T-helper 2 cell (primary cell): ENCODE measurements at places on chromosomes 5 and 9.

DNA sequence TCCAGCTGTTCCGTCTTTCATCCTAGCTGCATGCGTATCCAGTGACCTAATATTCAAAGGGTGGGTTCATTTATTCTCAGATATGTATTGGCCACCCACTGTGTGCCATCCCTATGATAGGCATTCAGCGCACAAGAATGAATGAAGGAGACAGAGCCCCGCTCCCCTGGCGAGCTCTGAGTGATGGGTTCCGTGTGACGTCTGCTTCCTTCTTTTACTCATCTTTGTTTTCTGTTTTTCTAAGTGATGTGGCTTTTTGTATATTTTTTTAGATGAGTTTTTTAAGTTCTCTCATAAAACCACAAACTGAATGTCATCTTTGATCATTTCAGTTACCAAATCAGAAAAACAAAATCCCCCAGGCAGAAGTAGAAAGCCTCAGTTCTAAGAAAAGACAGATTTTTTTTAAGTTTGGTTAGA lies 168.3 kb upstream of the OTULINL start:
- no peak for DNase-seq

GRCh38 chr9:10899509-10899908 lies 286.7 kb upstream of the PTPRD start:
- no peak for DNase-seq

DNA sequence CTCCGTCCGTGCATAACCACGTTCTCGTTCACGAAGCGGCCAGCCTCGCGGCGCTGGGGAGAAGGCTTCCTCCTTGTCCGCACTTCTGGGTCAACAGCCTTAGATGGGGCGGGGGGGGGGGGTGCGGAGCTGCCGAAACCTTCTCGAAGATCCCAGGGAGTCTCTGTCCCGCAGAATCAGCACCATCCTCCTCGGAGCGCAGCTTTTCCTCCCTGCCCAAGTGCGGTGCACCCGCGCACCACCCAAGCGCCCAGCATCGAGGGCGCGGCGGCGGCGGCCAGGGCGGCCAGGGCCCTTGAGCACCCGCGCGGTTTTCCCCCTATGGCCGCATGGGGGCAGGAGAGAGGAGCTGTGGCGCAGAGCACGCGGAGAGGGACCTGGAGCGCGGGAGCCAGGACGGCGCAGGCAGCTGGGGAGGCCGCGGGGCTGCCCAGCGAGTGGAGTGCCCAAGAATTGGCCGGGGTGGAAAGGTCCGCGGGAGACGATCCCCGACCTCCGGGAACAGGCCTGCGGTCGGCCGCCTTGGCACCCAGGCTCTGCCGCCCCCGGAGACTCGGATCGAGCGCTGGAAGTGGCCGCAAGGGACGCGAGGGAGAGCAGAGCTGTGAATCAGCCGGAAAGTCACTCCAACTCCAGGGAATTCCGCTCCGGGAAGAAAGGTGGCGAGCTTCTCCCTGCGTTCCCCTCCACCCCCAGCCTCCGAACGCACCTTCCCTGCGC lies 43.1 kb downstream of the TMEM174 start:
- DNase-seq = no peak

DNA sequence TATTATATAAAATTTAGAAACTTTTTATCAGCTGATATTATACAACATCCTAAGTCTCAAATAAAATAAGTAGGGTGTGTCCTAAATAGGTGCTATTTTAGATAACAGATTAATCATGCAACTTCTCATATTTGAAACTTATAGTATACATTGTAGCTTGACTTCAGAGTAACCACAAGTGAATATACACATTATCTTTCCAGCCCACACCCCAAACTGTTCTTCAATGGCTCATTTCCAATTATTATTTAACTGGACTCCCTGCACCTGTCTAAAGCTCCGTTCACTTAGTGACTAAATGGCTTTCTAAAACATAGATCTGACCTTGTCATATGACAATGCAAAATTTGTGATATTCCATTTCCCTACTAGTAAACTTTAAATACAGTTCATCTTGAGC lies 490.9 kb upstream of the RGMB start:
- DNase-seq = no peak

- DNase-seq = no peak
Measured at GRCh38 chr5:79509244-79509885, 4.6 kb downstream of the HOMER1 start.

DNA sequence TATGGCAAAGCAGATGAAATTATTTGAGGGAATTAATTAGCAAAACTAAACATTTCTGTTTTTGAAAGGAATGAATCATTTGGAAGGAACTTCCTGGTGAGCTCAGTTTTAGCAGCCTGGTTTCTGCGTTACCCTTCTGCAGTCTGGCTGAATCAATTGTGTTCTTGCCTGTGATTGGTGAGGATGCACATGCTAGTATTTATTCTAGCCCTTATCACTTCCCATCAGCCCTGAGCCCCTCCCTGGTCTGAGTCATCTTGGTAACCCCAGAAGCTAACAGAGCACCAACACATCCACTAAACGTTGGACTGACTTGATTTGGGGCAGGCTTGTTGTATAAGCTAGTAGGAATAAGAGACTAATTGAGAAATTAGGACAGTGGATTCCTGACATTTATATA lies 6.6 kb downstream of the TJP2 start:
- no peak for DNase-seq

DNA sequence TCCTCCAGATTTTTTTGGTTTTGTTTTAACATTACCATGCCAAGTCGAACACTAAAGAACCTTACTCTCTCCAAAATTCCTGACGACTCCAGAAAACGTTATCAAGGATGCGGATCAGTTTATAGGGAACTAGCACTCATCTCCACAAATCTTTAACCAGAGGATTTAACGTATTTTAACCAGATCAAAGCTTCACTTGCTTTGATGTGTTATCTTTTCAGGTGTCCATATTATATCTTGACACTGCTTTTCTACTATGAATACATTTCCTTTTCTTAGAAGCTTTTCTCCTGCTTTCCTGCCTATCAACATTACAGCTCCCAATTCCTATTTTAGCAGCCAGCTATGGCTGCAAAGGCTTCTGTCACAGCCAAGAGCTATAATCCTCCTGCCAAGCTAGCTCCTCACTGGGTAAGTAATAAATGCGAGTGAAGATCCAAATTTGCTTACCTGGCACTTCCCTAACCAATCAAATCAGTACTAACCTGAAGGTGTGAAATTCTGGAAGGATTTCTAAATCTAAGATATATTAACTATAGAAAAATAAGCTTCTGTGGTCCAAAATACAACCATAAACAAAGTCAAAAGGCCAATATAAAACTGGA lies 60.2 kb downstream of the CDC14B start:
- no peak for DNase-seq

- no peak for DNase-seq
Measured at GRCh38 chr5:24525414-24525813, 119.4 kb downstream of the CDH10 start.

GRCh38 chr9:21412107-21412506 lies 3.2 kb downstream of the IFNA8 start:
- DNase-seq = no peak

DNA sequence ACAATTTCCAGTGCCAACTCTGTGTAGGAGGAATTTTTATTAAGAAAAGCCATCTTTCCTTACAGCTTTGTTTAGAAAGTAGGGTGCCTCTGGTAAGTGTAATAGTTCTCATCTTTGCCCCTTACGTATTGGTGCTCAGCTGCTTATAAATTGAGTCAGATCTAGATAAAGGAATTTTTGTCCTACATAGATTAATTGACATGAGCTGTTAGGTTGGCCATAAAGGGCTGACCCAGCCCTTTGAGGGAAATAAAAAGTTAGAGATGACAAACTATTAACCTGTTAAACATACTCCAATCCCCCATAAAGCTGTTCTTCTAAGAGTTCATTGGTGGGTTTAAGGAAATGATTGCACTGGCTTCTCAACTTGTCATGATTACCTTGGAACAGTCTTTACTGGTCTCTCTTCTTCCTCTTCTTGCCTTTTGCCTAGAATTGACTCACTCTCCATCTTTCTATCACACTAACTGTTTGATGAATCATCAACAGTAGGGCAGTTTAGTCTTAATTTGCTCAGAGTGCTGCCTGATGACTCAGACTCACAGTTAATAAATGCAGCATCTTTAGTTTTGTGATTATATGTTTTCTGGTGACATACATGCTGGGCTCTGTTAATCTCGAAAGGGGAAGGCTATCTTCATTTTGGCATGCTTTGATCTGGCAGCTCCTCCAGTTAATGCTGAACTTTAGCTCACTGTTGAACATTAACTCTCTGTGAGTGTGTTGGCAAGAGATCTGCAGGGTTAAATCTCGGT lies 51.7 kb downstream of the ARHGAP26 start:
- peak; percentile 85 for DNase-seq

GRCh38 chr5:10489810-10490426 lies 48.2 kb downstream of the ROPN1L start:
- no peak for DNase-seq

GRCh38 chr5:35926389-35927051 lies 11.9 kb downstream of the CAPSL start:
- peak; percentile 53 for DNase-seq

GRCh38 chr5:135564331-135564730 lies 14.5 kb downstream of the CXCL14 start:
- no peak for DNase-seq

GRCh38 chr5:173696216-173696615 lies 79.8 kb upstream of the BOD1 start:
- DNase-seq = no peak

GRCh38 chr5:118378959-118379358 lies 609.4 kb downstream of the DTWD2 start:
- no peak for DNase-seq

DNA sequence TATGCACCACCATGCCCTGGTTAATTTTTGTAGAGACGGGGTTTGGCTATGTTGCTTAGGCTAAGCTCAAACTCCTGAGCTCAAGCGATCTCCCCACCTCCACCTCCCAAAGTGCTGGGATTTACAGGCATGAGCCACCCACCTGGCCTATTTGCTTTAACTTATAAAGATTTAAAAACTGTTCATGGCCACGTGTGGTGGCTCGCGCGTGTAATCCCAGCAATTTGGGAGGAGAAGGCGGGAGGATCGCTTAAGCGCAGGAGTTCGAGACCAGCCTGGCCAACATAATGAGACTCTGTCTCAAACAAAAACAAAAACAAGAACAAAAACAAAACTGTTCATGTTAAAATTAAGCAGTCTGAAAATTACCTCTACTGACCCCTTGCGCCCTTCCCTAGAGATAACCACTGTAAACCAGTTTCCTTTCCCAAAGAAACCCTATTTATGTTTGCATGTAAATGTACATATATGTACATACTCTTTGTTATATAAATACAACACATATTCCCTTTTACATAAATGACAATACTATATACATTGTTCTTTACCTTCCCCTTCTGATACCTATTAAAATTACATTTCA lies 1.5 kb downstream of the AK6 start:
- DNase-seq = no peak

- DNase-seq = no peak
Measured at GRCh38 chr9:36787709-36788108, 215.0 kb downstream of the MELK start.

GRCh38 chr9:125089331-125089730 lies 54.0 kb downstream of the SCAI start:
- DNase-seq = no peak

- no peak for DNase-seq
Measured at GRCh38 chr9:93031629-93032430, 26.7 kb upstream of the SUSD3 start.

DNA sequence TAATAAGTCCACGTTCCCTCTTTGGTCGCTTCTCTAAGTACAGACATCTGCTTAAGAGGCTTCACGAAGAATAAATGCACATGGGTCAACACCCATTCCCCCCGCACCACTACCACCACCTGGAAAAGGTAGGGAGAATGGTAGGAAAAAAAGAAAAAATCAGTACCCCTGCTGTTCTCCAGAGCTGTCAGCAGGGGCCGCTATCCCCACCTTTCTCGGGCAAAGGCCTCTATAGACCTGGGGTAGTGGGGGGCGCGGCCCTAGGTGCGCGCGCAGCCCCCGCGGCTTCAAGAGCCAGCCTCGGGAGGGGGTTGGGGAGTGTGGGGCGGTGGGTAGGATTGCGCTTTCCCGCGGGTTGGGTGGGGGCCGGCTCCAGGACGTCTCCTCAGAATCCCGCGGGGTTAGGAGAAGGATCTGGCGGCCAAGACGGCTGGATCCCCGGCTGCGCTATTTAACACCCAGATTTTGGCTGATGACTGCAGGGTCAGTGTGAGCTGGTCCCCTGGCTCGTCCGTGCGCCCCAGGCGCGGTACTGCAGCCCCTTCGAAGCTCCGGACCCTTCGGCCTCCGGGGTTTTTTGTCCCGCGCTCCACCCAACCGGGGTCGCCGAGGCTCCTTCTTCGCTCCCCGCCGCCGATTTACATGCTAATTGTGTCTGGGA lies 1.6 kb upstream of the SEMA6A start:
- no peak for DNase-seq

DNA sequence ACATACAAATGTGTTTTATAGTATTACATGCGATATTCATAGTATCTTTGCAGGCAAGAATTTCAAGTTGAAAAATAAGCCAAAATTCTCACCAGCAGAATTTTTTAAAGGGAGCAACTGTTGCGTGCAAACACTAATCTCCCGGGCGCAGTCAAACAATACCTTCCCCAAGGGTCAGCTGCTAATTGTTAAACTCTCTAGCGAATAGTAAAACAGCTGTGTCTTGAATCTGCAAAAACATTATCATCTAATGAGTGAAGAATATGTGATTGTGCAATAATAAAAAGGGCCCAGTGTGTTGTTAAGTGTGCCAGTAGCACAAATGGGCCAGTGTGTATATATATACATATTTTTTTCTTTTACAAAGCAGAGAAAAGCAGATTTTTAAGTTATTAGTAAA lies 131.4 kb downstream of the CCDC192 start:
- no peak for DNase-seq

DNA sequence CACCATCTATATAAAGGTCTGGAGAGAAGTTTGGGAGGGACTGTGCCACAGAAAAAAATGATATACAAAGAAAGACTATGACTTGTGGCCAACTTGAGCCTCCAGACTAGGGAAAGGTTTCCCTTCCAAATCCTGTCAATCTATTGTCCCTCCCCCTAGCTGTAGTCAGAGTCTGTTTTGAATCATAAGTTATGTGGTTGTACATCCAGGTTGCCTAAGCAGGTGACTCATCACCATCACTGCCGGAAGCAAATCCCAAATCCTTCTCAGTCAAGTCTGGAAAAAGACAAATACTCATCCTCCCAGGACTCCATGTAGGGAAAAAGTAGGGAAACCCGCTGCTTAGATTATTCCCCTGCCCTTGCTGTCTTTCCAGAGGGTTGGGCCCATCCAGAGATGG lies 235.7 kb downstream of the CDK5RAP2 start:
- DNase-seq = no peak

- DNase-seq = peak; percentile 66
Measured at GRCh38 chr5:178113141-178113787, at the start of gene N4BP3. Gene N4BP3, plus strand, starts transcription at chr5:178113532. Its CDS starts 6,052 bp downstream, at chr5:178119584.

DNA sequence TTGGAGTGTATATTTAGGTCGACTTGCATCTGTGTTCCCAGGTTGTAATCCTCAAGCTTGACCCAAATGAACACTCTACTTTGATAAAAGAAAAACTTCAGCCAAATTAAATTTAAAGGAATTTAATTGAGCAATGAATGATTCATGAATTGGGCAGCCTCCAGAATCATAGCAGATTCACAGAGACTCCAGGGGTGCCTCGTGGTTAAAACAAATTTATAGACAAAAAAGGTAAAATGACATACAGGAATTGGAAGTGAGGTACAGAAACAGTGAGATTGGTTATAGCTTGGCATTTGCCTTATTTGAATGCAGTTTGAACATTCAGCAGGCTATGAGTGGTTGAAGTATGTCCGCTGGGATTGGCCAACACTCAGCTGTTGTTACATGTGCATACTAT lies 21.6 kb upstream of the SPATA31D4 start:
- no peak for DNase-seq

GRCh38 chr9:98864281-98865174 lies 57.1 kb downstream of the GALNT12 start:
- no peak for DNase-seq

- DNase-seq = no peak
Measured at GRCh38 chr9:84366683-84367082, 26.1 kb upstream of the SLC28A3 start.

GRCh38 chr5:82624062-82624461 lies 345.9 kb upstream of the RPS23 start:
- no peak for DNase-seq
